ENCODE measurements at places on chromosomes 7 and 10.
A peak's percentile ranks its signal among the peaks of the same experiment; 100 is the strongest.

- DNase-seq: peak; percentile 31
Observed at GRCh38 chr7:21777921-21778320, 167.8 kb downstream of the CDCA7L start.

GRCh38 chr7:78296644-78297371 lies 498.2 kb downstream of the PHTF2 start:
- DNase-seq: no peak

DNA sequence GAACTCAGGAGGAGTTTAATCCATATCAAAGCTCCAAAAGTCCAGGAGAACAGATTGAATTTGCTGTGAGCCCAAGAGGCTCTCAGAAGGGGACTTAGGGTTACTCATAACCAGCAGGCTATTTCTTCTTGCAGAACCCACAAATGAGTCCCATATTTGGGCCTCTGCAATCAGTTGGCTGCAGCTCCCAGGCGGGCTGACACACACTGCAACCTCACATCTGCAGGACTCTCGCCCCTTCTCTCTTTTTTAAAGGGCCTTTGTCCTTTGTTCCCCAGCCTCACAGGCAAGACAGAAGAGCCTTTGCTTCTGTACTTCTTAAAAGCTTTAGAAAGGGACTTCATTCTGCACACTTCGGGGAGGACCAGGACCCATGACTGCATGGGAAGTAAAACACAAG lies 26.7 kb downstream of the CREB3L2 start:
- DNase-seq: no peak

GRCh38 chr10:67977251-67977650 lies 92.8 kb downstream of the SIRT1 start:
- no peak for DNase-seq
